ENCODE measurements at places on chromosomes 16 and 17. TPM values are rescaled to one million over a fixed set of nuclear protein-coding genes. Genes with fewer than 3 reads are reported as not detected.

CIBAR2 gene
- total RNA-seq: not detected

DCAF7 gene
- 123 TPM for total RNA-seq

AOC3 gene
- total RNA-seq: 0.42 TPM

SLC13A2 gene
- total RNA-seq: 0.13 TPM

- no peak for DNase-seq
Measured at GRCh38 chr17:17034026-17034425, 8.2 kb upstream of the MPRIP start.

- DNase-seq: peak; percentile 7
Measured at GRCh38 chr17:78026381-78026780, 67.9 kb downstream of the TNRC6C start.

GRCh38 chr17:46020023-46020761 lies 21.1 kb downstream of the STH start:
- no peak for DNase-seq

DNA sequence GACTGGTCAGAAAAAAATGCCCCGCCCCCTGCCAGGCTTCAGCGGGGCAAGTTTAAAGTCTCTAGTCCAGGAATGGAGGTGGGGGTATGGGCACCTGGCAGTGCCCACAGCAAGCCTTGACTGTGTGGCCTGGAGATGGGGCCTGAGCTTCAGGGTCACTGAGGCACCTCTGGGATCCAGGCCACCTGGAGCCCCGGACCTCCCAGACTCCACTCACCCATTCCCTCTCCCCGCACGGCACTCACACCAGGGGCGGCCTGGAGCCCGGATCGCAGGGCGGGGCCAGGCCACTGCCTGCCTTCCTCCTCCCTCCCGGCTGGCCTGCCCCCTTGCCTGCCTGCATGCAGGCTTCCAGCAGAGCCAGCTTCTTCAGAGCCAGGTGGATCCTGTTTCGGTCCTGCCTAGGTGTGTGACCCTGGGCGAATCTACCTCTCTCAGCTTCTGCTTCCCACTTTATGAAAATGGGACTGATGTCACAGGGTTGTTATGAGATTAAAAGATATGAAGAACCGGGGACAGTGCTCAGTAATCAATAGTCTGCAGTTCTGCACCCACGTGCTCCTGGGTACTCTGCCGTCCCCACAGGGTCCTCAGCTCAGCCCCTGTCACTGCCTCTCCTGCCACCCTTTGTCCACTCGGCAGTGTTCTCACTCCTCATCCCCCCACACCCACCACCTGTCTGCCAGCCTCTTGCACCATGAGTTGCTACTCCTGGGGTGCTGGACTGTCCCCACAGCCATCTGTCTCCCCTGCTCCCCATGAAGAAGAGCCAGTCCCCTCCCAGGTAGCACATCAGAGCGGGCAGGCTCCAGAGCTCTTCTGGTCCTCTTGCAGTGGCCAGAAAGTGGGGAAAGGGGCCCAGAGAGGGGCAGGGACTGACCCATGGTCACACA lies 1.2 kb upstream of the TCAP start:
- peak; percentile 74 for DNase-seq

GRCh38 chr16:4564661-4565267 lies 8.6 kb downstream of the C16orf96 start:
- DNase-seq: no peak

- no peak for DNase-seq
Measured at GRCh38 chr16:89033796-89034572, 57.0 kb upstream of the CBFA2T3 start.

Data from K562 (cell line).